Activated CD4-positive, CD25-positive, alpha-beta regulatory T cell (primary cell): ENCODE measurements at places on chromosomes 5 and 9.

- no peak for DNase-seq
Observed at GRCh38 chr9:33130961-33131789, 36.0 kb downstream of the B4GALT1 start.

DNA sequence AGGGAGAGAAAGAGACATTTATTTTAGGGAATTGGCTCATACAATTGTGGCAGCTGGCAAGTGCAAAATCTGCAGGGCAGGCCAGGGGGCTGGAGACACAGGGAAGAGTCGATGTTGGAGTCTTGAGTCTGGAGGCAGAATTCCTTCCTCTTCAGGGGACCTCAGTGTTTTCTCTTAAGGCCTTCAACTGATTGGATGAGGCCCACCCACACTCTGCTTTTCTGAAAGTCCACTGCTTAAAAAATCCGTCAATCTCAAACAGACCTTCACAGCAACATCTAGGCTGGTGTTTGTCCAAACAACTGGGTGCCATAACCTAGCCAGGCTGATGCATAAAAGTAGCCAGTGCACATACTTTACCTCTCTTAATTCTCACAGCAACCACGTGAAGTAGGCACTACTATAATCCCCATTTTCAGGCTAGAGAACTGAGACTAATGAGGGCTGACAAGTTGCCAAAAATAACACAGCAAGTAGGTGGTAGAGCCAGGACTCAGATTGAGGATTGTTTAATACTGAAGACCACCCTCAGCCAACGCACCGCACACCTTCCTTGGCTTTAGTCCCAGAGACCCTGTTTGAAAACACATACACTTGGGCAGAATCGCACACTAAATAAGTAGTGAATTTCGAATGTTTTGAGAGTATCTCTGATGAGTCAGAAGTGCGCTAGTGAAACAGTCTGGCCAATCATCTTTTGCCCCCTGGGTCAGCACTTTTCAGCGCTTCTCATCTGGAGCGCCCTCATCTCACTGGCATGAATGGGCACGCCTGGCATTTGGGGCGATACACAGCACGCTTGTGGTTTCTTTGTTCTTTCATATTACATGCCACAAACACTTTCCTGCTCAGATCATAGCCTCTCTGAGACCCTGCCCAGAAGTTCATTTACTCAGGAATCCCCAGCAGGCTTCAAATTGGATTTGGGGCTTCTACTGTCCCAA lies 591.4 kb downstream of the CCDC171 start:
- DNase-seq = no peak

DNA sequence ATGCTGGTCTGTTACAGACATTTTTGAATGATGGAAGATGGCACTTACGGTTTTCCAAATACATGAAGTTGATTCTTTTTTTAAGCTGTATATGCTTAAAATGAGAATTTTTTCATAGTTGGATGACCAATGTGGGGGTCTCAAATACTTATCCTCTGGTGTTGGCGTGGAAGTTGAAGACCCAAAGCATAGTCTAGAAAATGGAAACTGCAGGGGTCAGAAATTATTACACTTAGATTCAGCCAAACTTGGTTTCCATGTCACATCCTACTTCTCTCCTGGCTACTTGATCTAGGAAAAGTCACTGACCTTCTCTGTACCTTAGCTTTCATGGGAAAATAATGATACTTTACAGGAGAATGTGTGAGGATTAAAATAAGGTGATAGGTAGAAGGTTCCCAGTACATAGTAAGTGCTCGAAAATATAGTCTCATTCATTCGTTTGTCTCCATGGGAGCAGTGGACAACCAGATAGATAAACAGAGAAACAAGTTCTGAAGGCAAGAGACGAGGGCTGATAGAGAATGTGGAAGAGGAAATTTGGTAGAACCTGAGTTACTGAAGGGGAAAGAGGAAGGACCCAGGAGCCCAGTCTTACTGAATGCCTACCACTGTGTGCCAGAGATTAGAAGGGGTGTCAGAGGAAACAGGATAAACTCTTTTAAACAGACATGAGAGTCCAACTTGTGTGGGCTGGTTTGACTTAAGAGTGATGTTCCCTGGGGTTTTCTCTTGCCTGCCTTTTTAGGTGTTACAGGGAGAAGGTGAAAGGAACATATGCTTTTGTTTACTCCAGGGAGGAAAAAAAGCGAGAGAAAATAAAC lies 560.3 kb upstream of the KLF4 start:
- DNase-seq = no peak

- DNase-seq = no peak
Observed at GRCh38 chr5:118311103-118311819, 677.1 kb downstream of the DTWD2 start.

DNA sequence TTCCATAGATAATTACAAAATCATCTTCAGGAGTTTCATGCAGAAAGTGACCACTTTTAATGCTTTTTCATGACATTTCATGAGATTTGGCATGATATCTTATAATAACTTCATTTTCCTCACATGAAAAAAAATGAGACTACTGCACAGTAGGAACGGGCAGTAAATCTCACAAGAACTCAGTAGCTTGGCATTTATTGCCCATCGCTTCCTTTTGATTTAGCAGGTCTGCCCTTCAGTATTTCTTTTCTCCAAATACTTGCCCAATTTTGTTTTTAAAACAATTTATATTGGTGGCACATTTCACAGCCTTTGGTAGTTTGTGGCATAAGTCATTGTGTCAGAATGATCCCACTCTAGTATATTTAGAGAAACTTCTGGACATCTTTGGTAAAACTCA lies 711.8 kb upstream of the CHD1 start:
- no peak for DNase-seq

DNA sequence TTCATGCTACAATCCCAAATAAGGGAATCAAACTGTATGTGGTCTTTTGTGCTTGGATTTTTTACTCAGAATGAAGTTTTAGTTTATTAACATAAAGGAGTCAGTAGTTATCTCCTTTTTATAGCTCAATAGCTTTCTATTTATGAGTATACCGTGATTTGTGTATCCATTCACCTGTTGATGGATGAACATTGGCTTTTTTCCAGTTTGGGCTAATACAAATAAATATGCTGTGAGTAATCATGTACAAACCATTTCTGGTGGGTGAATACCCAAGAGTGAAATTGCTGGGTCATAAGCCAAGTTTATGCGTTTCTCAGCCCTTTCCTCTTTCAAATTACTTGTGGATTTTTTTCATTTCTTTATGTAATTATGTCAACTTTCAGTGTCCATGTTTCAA lies 395.3 kb downstream of the OSTF1 start:
- no peak for DNase-seq
